GM10248 (cell line): ENCODE measurements at places on chromosomes 13 and 19.
A peak's percentile ranks its signal among the peaks of the same experiment; 100 is the strongest.

DNA sequence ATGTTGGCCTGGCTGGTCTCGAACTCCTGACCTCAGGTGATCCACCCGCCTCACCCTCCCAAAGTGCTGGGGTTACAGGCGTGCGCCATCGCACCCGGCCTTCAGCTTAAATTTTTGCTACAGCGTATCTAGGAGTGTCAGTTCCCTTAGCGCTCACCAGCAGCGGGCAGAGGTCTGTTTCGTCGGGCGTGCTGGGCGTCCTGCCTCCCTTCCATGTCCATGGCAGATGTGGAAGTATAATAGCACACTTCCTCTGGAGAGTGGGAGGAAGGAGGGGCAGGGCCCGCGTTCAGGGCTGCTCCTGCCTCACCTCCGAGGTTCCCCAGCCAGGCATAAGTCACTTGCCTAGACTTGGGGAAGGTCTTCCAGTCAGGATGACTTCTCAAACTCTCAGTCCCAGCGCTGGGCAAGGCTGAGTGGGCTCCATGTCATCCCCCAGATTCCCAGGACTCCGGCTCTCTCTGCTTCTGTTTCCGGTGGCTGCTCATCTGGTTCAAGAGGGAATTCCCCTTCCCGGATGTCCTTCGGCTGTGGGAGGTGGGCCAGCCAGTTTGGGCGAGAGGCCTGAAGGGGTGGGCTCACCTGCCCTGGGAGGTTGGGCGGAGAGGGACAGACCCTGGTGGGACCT is 9.5 kb downstream of the IL4I1 start:
- DNase-seq = no peak

- DNase-seq = no peak
Measured at GRCh38 chr19:1567116-1567847, 843 bp downstream of the MEX3D start.

DNA sequence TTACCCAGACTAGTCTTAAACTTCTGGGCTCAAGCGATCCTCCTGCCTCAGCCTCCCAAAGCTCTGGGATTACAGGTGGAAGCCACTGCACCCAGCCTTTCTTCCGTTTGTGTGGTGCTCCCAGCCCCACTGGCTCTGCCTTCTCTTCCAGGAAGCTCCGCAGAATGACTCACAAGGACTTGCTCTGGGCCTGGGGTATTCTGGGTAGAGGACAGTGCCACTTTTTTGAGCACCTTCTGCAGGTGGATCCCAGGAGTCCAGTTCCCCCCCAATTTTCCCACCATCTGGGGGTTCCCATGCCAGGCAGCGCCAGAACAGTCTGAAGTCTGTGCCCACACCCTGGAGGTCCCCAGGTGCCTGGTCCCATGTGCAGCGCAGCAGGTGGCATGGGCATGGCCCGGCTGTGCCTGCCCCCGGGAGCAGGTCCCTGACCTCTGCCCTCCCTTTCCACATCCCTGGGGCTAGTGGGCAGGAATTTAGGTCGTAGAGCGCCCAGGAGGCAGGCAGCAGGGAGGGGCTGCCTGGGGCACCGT is 1.6 kb downstream of the REEP6 start:
- no peak for DNase-seq

- no peak for DNase-seq
Measured at GRCh38 chr19:41111750-41112295, 2.4 kb upstream of the CYP2F1 start.

DNA sequence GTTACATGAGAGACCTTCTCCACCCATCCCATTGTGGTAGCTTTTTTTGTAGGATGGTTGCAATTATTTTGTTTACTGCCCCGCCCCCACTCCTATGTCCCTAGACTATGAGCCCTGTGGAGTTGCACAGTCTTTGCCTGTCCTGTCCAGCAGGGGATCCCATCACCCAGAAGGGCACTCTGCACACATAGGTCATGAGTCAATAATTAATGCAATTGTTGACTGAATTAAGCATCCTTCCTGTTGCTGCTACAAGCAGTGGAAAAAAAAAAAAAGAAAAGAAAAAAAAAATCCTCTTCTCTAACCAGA is 14.2 kb downstream of the C19orf81 start:
- no peak for DNase-seq

DNA sequence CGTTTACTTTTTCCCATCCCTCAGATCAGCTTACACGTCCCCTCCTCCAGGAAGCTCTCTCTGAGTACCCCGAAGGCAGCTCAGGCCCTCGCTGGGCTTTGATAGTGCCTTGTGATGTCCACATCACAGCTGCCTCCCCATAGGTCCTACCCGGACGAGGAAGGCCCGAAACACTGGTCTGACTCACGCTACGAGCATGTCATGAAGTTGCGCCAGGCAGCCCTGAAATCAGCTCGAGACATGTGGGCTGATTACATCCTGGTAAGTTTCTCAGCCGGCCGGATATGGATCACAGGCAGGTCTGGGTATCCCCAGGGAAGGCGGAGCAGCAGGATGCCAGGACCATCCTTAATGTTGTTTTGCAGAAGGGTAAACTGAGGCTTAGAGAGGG is 4.8 kb downstream of the COLGALT1 start:
- DNase-seq = no peak

DNA sequence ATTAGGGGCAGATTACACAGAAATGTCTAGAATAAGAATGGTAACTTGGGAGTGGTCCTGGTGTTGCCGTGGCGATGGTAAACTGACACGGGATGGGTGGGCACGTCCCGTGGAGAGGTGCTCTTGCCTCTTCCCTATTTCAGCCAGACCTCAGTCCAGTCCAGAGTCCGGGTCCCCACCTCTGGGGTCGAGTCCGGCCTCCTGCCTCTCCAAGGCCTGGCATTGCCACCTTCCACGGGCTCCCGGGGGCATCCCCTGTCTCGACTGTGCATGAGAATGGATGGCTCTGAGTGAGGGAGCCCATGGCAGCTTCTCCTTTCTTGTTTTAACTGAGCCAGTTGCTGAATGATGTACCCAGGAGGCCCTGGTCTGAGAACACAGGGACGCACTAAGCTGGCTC is 142.3 kb downstream of the SOX1 start:
- DNase-seq = no peak

DNA sequence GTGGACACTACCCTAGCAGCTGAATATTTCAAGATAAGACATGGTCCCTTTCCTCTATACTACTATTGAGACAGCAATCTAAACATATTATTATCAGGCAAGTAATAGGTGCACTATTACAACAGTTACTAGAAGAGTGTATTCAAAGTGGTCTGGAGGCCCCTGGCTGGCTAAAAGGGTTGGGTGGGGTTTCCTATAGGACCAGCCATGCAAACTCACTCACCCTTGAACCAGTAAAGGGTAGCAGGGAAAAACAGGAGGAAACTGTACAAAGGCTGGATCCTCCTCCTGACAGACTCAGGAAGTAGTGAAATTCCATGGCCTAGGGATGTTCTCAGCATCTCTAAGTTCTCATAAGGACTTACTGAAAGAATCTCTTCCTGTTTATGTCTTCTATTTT is 7.7 kb downstream of the SMAD9 start:
- no peak for DNase-seq

- no peak for DNase-seq
Measured at GRCh38 chr19:31330761-31331160, 18.5 kb downstream of the TSHZ3 start.

DNA sequence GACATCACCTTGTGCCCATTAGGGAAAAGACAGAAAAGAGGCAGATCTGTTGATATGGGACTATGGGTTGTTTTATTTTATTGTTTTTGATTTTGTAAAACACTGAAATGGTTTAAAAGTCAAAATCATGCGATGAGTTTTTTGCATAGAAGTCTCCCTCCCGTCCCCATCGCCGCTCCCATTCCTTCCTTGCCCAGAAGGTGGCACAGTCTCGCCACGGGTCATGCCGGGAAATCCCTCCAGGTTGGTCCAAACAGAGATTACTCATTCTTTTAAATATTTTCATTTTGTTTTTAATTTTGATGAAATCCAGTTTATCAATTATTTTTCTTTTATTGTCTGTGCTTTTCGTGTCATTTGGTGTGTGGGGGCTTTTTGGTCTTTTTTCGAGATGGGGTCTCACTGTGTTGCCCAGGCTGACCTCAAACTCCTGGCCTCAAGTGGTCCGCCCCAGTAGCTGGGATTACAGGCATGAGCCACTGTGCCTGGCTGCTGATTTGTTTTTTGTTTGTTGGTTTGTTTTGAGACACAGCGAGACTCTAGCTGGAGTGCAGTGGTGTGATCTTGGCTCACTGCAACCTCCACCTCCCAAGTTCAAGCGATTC is 9.2 kb downstream of the PGPEP1 start:
- DNase-seq = peak; percentile 68

- DNase-seq = no peak
Measured at GRCh38 chr13:112466132-112467058, 90.2 kb downstream of the SPACA7 start.

DNA sequence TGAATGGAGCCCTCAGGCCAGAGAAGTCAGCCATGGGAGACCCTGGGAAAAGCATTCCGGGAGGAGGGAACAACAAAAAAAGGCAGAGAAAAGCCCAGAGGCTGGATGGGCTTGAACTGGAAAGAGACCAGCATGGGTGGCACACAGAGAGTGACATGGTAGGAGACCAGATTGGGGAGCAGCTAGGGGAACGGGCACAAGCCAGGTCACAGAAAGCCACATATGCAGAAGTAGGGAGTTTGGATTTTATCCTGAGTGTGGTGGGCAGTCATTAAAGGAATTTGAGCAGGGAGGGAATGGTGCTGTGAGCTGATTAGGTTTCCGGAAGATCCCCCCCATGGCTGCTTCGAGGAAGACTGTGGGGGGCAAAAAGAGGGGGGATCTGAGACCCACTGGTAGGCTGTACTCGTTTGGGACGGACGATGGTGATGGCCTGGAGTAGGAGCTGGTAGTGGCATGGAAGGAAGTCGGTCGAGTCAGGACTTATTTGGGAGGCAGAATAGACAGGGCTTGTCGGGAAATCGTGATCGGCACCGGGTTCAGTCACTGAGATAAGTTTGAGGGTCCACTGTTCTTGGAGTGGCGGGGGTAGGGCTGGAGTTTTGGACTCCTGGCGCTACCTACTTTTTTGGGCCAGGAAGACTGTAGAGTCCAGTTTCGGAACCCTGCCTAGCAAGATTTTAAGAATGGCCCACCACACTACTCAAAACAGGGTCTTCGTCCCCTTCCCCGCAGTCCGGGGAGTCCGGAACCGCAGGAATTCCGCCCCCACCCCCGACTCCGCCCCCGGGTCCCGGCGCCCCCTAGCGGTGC is 949 bp downstream of the SERTAD1 start:
- DNase-seq = no peak

GRCh38 chr19:5036698-5037563 is 68.0 kb downstream of the KDM4B start:
- no peak for DNase-seq

GRCh38 chr13:67353941-67354340 is 123.8 kb upstream of the PCDH9 start:
- DNase-seq = no peak

DNA sequence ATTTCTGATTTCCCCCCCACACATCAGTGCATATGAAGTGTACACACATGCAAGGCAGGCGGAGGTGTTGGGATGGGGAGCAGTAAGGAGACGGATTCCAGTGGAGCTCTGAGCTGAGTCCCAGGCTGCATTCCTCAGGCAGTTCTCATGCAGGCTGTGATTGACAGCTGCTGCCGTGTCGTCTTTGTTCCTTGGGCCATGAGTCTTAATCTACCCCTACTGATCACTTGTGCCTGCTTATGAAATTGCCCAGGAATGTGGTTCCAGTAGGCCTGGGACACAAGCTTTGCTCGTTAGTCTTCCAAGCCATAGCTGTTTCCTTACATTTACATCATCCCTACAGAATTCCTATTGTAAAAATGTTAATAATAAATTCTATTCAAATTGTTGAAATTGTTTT is 1241.9 kb downstream of the UQCRFS1 start:
- no peak for DNase-seq

GRCh38 chr19:2728783-2729387 is 7.7 kb upstream of the DIRAS1 start:
- DNase-seq = no peak

DNA sequence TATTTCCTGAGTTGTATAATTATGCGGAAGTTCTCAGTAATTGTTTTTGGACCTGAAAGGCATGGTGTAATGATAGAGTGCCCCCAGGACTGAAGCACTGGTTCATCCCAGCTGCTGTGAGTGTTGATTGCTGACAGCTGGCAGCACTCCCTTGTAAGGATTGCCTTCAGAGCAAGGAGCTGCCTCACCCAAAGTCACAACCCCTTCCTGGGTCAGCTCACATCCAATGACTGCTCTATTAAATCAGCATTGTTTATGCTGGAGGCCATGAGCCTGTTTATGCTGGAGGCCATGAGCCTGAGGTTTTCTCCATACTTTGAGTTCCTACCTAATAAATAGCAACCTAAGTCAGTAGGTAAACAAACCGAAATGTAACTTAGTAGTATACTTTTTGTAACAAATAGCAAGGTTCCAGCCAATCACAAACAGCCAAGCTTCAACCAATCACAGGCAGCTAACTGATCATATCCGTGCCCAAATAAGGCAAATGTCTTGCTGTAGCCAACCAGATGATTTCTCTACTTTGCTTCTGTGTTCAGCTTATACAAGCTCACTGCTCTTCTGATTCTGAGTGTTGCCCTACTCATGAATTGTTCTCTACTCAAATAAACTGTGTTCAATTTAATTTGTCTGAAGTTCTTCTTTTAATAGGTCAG is 11.7 kb upstream of the SPACA6 start:
- no peak for DNase-seq

- no peak for DNase-seq
Measured at GRCh38 chr13:46594374-46595078, 41.6 kb downstream of the LRCH1 start.

- DNase-seq = no peak
Measured at GRCh38 chr19:35034588-35035382, 4.5 kb downstream of the SCN1B start.

GRCh38 chr19:38003438-38004185 is 96.6 kb downstream of the SIPA1L3 start:
- no peak for DNase-seq

- DNase-seq = no peak
Measured at GRCh38 chr19:50039968-50040367, 14.2 kb downstream of the ZNF473 start.

DNA sequence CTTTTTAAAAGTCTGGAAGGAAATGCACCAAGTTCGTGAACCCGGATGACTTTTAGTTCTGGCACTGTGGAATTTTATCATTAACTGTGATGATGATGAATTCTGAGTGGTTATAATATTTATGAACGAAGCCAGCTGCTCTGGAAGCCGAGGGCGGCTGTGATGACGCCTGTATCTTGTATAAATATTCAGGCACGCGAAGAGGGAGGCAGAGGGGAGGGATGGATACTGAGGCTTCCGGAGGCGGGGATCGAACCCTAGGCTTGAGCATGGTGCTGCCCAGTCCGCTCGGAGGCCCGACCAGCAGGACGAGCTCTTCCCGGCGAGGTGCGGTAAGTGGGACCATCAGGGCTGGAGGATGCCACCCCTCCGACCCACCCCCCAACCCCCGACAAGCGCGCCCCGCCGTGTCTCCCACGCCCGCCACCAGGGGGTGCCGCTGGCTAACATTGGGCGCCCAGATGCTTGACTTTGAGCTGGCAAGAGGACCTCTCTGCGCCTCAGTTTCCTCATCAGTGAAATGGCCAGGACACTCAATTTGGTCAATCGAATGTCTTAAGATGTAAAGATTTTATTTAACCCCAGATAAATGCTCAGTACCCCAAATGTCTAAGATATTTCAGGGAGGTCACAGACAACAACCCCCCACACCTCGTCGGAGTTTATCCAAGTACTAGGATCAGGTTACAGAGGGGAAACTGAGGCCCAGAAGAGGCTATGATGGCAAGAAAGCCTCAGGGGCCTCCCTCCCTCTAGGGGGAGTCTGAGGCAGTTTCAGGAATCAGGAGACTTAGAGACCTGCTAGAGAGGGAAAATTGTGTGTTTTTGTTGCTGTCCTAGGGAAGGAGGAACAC is 4.5 kb upstream of the RAB3A start:
- peak; percentile 61 for DNase-seq

GRCh38 chr13:65926750-65927171 is 1303.4 kb downstream of the PCDH9 start:
- no peak for DNase-seq
